NCI-H524 treated with DMSO at 0.1 percent for 48 hours (cell line): ENCODE measurements at places on chromosomes 2 and 18.

- DNase-seq, result no peak
These were observed 112.8 kb downstream of the CELF4 start for GRCh38 chr18:37452682-37453385.

DNA sequence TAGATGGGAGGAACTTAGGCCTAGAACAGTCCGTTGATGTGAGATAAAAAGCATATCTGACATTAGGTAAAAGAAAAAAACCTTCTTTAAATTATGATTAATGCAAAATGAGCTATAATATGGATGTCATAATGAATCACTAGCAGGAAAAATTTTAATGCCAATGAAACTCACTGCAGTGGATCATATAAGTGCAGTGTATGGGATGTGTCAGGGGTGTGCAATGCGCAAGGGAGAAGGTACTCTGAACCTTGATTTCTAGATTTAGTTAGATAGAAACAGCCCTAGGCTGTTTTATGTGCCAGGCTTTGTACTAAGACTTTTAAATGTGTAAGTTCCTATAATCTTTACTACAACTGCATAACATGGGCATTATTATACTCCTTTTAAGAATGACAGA is 50.4 kb upstream of the NXPH2 start:
- DNase-seq, result no peak

DNA sequence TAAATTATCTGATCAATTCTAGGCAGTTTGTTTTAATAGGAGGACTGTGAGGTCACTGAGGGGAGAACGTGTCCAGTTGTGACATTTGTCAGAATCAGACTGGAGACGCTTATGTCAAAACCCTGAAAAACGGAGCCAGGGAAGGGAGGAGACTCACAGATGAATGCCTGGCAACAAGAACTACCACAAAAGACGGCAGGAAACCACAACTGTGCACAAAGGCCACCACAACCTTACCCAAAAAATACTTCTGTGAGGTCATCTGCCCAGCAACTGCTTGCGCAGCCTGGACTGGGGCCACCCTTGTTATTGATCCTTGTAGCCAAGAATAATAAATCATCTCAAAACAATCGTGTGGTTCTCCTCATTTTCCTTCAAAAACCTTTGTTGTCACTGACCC is 173.0 kb upstream of the ALKAL2 start:
- DNase-seq, result no peak

- no peak for DNase-seq
These were observed 20.4 kb upstream of the L3MBTL4 start for GRCh38 chr18:6434987-6435709.

DNA sequence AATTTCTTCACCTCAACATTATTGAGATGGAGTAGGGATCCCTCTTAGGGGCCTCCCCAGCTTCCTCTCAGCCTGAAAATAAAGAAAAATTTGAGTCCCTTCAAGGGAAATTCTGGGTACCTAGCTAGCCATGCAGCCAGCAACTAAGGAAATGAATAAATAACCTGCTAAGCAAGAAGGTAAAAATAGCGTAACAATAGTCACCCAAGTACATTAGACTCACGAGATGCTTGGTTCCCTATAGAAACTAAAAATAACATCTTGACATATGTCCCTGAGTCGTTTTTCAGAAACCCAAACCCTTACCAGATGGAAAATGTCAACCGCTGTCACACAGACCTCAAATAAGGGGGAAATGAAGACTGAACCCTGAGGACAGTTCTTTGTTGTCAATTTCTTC is 51.9 kb downstream of the CACNB4 start:
- no peak for DNase-seq

GRCh38 chr2:200180943-200181342 is 125.5 kb upstream of the SPATS2L start:
- no peak for DNase-seq

- DNase-seq, result no peak
These were observed 1257.7 kb upstream of the CDH2 start for GRCh38 chr18:29434650-29435049.

- DNase-seq, result no peak
These were observed 16.8 kb downstream of the ARID5A start for GRCh38 chr2:96553176-96553956.

DNA sequence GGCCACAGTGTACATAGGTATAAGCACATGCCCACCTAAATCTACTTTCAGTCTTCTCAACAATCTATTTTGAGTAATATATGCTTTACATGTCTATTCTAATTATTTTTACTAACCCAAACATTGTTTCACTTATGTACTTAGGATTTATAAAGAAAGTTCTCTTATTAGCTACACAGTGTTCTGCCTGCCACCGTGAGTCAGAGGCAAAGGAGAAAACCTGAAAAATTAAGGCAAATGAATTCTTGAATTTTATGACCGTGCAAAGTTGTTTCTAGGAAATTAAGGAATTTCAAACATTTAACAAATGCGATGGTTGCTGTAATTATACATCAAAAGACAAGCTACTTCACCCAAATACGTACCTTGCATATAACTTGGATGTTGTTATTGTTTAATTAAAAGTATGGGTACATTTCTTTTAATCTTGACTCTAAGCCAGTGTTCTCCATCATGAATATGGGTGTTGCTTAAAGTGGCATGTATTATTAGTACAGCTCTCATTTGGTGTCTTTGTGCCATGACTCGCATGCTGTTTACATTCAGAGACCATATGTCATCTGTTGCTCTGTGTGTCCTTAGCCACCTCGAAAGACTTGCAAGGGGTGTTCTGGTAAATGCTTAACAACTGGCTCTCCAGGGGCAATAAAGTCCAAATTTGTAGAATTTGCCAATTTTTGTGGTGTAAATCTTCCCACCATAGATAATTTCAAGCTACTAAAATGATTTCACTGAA is 154.3 kb upstream of the FN1 start:
- peak; percentile 9 for DNase-seq

DNA sequence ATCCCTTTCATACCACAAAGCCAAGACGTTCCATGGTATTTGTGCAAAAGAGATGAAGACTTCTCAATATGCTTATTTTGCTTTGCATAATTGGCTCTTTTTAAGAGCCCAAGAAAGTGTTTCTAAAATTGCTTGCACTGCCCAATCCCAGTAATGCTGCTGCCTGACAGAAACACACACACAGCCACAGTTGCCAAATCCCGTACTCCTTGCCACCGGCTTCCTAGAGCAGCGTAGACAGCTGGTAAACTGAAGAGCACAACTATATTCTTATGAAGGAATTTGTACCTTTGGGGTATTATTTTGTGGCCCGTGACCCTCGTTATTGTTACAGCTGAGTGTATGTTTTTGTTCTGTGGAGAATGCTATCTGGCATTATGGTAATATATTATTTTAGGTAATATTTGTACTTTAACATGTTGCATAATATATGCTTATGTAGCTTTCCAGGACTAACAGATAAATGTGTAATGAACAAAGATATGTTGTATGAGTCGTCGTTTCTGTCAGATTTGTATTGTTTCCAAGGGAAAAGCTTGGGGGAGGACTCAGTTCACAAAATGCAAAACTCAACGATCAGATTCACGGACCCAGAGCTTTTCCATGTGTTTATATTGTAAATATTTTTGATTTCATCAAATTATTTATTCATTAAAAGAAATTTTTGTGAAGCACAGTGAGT is 202.9 kb upstream of the RAB12 start:
- no peak for DNase-seq

DNA sequence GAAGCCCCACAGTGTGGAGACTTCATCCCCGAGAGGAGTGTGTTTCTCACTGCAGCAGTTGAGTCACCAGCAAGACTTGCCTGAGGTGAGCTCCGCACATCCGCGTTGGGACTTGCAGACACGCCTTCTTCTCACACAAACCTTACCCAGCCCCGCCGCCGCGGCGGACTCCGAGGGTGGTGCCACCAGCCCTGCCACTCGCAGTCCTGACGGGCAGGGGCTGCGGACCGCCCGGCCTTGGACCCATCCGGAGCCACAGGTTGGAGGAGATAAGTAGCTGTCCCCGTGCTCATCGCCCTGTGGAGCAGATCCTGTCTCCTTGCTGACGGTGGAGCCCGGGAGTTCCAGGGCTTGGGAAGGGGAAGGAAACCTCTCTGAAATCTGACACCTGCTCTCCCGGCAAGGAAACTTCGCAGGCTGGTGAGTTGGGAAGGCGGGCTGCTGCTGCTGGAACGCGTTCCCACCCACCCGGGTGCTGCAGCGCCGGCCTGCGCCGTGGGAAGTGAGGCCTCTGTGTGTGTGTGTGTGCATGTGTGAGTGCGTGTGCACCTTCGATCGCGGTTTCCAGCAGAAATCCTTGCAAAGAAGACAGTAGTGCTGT is at the start of gene RAB27B:
Gene RAB27B (plus strand): TSS at position 197 of the 601 bp plus-strand sequence. CDS start 49,109 bp downstream, outside the sequence.
- peak; percentile 31 for DNase-seq

DNA sequence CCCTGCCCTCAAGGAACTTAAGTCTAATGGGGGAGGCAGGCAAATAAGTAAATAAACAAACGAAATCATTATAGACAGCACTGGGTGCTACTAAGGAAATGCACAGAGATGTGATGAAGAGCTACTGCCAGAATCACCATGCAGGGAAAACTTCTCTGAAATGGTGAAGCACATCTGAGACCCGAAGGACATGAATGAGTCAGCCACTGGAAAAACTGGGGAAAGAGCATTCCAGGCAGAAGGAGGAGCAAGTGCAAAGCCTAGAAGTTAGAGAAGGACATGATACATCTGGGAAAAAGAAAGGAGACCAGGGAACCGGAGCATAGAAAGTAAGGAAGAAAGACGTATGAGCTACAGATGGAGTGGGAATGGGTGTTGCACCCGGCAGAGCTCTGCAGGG is 56.8 kb downstream of the TGFA start:
- no peak for DNase-seq
